ENCODE measurements at places on chromosomes 12 and 14. TPM values are rescaled to one million over a fixed set of nuclear protein-coding genes. Genes with fewer than 3 reads are reported as not detected.
A peak's percentile ranks its signal among the peaks of the same experiment; 100 is the strongest.

- no peaks in the 10 kb centered on the region for H3K4me1 ChIP-seq
- no peak for DNase-seq
- H3K27ac ChIP-seq: no peak overlapping the region
- no peak overlapping the region for H3K4me3 ChIP-seq
- no peaks in the 10 kb centered on the region for H3K27me3 ChIP-seq
Measured at GRCh38 chr12:68043435-68043834, 54.2 kb downstream of the IFNG-AS1 start.

DNA sequence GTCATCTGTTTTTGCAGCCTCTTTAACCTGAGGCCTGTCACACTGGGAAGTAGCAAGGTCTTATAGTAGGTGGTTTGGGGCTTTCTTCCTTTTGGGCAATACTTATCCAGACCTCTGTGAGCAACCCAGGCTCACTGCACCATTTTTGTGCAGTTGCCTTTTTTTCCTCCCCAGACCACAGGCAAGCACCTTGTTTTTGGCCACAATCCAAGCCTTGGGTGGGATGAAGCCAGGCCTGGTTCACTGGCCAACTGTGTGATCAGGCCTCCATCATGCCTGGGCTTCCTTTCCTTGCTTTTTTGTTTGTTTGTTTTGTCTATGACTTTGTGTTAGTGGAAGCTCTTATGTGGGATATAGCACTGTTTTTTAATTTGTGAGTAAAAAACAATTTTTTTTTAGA is 71.7 kb downstream of the DNAH10 start:
- H3K4me3 ChIP-seq: no peak overlapping the region
- H3K27ac ChIP-seq: no peak overlapping the region
- H3K36me3 ChIP-seq: no peaks in the 10 kb centered on the region
- DNase-seq: no peak

GRCh38 chr12:130214686-130215395 is 52.6 kb downstream of the FZD10 start:
- H3K27ac ChIP-seq: no peak overlapping the region
- DNase-seq: no peak
- H3K27me3 ChIP-seq: peaks cover 18% of the 10 kb centered on the region
- H3K36me3 ChIP-seq: no peaks in the 10 kb centered on the region
- H3K4me3 ChIP-seq: no peak overlapping the region

DNA sequence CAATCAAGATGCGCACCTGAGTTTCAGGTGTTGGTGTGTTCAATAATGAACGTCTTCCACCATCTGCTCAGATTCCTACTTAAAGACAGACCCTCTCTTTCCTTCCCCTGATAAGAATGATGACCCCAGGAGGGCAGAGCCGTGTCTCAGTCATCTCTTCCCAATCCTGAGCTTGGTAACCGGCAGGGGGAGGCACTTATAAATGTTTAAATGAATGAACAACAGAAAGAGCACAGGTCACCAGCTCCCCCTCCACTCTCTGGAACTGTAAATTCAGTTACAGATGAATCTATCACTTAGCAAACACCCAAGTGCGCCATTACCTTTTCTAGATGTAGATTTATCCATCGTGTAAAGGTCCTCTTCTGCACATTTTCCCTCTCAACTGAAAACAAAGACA is 72.4 kb upstream of the DICER1 start:
- H3K27ac ChIP-seq: no peak overlapping the region
- H3K4me1 ChIP-seq: peaks cover 10% of the 10 kb centered on the region
- no peak for DNase-seq

DNA sequence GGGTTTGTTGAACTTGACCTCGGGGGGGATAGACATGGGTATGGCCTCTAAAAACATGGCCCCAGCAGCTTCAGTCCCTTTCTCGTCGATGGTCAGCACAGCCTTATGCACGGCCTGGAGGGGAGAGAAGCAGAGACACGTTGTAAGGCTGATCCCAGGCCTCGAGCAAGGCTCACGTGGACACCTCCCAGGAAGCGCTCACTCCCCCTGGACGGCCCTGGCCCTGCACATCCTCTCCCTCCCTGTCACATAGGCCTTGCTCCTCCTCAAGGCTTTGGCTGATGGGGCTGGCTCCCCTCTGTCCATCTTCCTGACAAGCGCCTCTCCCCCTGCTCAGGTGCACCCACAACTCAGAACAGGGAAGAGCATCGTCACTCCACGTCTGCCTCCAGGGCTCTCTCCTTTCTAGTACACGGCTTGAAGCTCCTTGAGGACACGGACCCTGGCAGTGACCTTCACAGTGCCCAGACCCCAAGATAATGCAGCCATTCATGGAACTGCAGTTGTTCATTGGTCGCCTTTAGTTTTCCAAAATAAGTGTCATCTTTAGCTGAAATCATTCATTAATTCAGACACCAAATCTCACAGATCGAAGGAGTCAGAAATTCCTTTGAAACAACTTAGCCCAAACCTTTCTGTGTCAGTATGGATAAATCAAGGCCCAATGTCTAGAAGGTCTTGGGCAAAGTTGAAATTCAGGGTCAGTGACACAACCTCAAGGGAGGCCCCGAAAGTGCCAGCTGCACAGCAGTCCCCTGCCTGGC is 9.7 kb downstream of the SERPINA1 start:
- H3K4me1 ChIP-seq: no peaks in the 10 kb centered on the region
- DNase-seq: no peak
- H3K27me3 ChIP-seq: peaks cover 25% of the 10 kb centered on the region

GRCh38 chr12:9134981-9135628 is 19.4 kb upstream of the A2M start:
- H3K4me1 ChIP-seq: no peaks in the 10 kb centered on the region
- H3K36me3 ChIP-seq: no peaks in the 10 kb centered on the region
- no peak overlapping the region for H3K27ac ChIP-seq

DNA sequence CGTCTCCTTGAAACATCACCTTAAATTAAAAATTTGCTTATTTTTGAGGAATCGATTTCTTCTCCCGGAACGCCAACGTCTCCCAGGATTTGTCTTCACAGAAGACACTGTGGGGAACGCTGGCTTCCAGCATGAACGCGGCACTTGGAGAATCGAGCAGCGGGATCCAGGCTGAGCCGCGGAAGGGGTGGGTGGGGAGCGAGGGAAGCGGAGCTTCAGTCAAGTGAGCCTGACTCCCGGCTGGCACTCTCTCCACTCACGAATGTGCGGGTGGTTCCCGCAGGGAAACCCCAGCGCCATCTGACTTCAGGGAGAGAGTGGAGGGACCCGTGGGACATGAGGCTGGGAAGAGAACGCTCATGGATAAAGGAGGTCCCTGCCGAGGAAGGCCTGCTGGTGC is 506.0 kb upstream of the TMEM132C start:
- H3K27ac ChIP-seq: no peak overlapping the region
- DNase-seq: no peak
- no peaks in the 10 kb centered on the region for H3K4me1 ChIP-seq
- no peaks in the 10 kb centered on the region for H3K36me3 ChIP-seq
- no peak overlapping the region for H3K4me3 ChIP-seq

- peaks cover 14% of the 10 kb centered on the region for H3K4me1 ChIP-seq
- no peaks in the 10 kb centered on the region for H3K36me3 ChIP-seq
- no peak overlapping the region for H3K4me3 ChIP-seq
- H3K27me3 ChIP-seq: no peaks in the 10 kb centered on the region
- DNase-seq: peak; percentile 38
Measured at GRCh38 chr14:32397861-32398640, 69.0 kb downstream of the AKAP6 start.

GRCh38 chr12:51306507-51306906 is 17.5 kb downstream of the BIN2 start:
- no peaks in the 10 kb centered on the region for H3K36me3 ChIP-seq
- H3K4me1 ChIP-seq: peaks cover 33% of the 10 kb centered on the region
- H3K4me3 ChIP-seq: no peak overlapping the region
- H3K27me3 ChIP-seq: no peaks in the 10 kb centered on the region
- DNase-seq: no peak

GRCh38 chr14:91254461-91254860 is 10.0 kb upstream of the GPR68 start:
- H3K36me3 ChIP-seq: no peaks in the 10 kb centered on the region
- H3K4me3 ChIP-seq: no peak overlapping the region
- no peak for DNase-seq
- H3K4me1 ChIP-seq: no peaks in the 10 kb centered on the region
- H3K27me3 ChIP-seq: peaks cover 13% of the 10 kb centered on the region

GRCh38 chr12:123388951-123389559 is 5.1 kb downstream of the KMT5A start:
- no peaks in the 10 kb centered on the region for H3K27me3 ChIP-seq
- DNase-seq: no peak
- H3K36me3 ChIP-seq: peaks cover 19% of the 10 kb centered on the region
- peaks cover 30% of the 10 kb centered on the region for H3K4me1 ChIP-seq

DNA sequence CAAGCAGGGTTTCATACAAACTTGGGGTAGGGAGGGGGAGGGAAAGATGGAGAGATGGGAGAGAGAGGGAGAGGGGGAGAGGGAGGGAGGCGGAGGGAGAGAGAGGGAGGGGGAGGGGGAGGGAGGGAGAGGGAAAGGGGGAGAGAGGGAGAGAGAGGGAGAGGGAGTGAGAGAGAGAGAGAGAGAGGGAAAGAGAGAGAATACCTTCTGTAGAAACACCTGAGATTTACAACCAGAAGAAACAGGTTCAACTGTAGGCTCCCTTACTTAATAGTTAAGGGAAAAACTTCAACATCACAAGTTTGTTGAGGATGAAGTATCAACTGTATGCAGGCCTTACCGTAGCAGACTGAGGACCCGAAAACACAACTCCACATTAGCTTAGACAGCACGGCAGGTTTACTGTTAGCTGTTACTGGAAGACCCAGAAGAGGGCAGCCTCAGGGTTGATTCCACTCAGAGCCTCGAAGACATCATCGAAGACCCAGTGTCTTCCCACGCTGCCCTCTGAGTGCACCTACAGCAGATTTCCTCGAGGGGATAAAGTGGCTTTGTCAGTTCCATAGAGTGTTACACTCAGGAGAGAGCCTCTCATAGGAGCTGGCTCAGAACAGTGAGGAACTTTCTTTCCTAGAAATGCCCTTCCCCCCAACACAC is 72.4 kb downstream of the NT5DC3 start:
- H3K36me3 ChIP-seq: no peaks in the 10 kb centered on the region
- no peak overlapping the region for H3K27ac ChIP-seq
- H3K4me3 ChIP-seq: no peak overlapping the region

- H3K4me1 ChIP-seq: peaks cover 21% of the 10 kb centered on the region
- DNase-seq: no peak
- no peak overlapping the region for H3K4me3 ChIP-seq
- H3K27me3 ChIP-seq: no peaks in the 10 kb centered on the region
Measured at GRCh38 chr12:122226366-122227125, 694 bp upstream of the DIABLO start.

- H3K27ac ChIP-seq: no peak overlapping the region
- no peaks in the 10 kb centered on the region for H3K4me1 ChIP-seq
- no peak for DNase-seq
- H3K4me3 ChIP-seq: no peak overlapping the region
Measured at GRCh38 chr14:87542288-87542687, 450.7 kb downstream of the GALC start.

DNA sequence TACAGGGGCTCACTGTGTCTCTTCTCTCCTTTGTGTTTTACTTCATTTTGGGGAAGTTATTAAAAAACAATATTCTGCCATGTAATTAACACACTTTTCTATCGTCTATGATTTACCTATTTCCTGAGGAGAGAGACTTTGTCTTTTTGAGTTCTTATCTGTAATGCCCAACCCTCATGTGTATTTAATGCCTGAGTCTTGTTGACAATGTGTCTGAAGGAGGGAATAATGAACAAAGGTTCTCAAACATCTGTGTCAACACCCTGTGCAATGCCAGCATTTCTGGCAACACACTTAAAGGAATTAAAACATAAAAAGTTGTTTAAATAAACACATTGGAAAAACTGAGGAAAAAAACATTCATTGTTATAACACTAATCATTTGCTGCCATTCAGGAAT is 147.1 kb downstream of the SLC15A5 start:
- H3K4me1 ChIP-seq: no peaks in the 10 kb centered on the region
- no peak overlapping the region for H3K4me3 ChIP-seq
- no peak for DNase-seq
- H3K27me3 ChIP-seq: no peaks in the 10 kb centered on the region
- no peak overlapping the region for H3K27ac ChIP-seq

- H3K27ac ChIP-seq: no peak overlapping the region
- peaks cover 6% of the 10 kb centered on the region for H3K4me1 ChIP-seq
- H3K4me3 ChIP-seq: no peak overlapping the region
Measured at GRCh38 chr14:51844081-51844881, 16.1 kb upstream of the GNG2 start.

GRCh38 chr14:71597287-71597920 is 334.8 kb upstream of the RGS6 start:
- H3K4me3 ChIP-seq: no peak overlapping the region
- H3K27me3 ChIP-seq: no peaks in the 10 kb centered on the region
- no peak for DNase-seq
- H3K4me1 ChIP-seq: no peaks in the 10 kb centered on the region
- no peak overlapping the region for H3K27ac ChIP-seq
- peaks cover 21% of the 10 kb centered on the region for H3K36me3 ChIP-seq

GRCh38 chr12:46214668-46215436 is 54.0 kb downstream of the SLC38A1 start:
- peaks cover 75% of the 10 kb centered on the region for H3K36me3 ChIP-seq
- H3K4me1 ChIP-seq: peaks cover 26% of the 10 kb centered on the region
- H3K27ac ChIP-seq: no peak overlapping the region
- DNase-seq: no peak

DNA sequence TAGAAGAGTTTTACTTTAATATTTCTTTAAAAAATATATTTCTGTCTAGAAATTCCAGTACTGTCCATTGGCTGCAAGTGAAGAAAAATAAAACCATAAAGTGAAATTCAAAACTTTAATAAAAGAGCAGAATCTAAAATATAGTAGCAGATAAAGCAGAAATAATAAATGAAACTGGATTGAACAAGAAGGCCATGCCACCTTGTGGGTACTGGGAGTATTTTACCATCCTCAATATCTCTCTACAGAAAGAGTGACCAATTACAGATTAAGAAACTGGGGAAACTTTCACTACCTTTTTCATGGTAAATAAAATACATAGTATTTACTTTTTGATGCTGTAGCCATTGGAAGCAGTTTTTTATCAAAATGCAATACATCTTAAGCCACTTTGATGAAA is 220.5 kb downstream of the BCAT1 start:
- DNase-seq: no peak
- H3K4me1 ChIP-seq: no peaks in the 10 kb centered on the region
- no peaks in the 10 kb centered on the region for H3K27me3 ChIP-seq

The PRICKLE1 gene
- 7.0 TPM for total RNA-seq

The FAR2 gene
- total RNA-seq: 11.0 TPM

The TECPR2 gene
- total RNA-seq: 29.7 TPM

The GLS2 gene
- total RNA-seq: 2.9 TPM

The SMOC1 gene
- total RNA-seq: not detected

The COPS7A gene
- total RNA-seq: 88.7 TPM

The SCN8A gene
- total RNA-seq: not detected

The PRKD1 gene
- total RNA-seq: 0.78 TPM

The EMC9 gene
- total RNA-seq: 37.1 TPM

The RD3L gene
- total RNA-seq: not detected

The FAM222A gene
- total RNA-seq: 3.1 TPM
